Cardiac fibroblast (primary cell): ENCODE measurements at places on chromosomes 1 and 21.

GRCh38 chr1:203682473-203683383 lies 56.1 kb downstream of the ATP2B4 start:
- DNase-seq = no peak

GRCh38 chr1:42766741-42767509 lies at the start of the genes C1orf50 and P3H1:
Gene C1orf50, plus strand, starts transcription at chr1:42767249. Its CDS starts 63 bp downstream, at chr1:42767312.
Gene P3H1, minus strand, starts transcription at chr1:42767028. Its CDS starts 57 bp downstream, at chr1:42766971.
- peak; percentile 99 for DNase-seq

- DNase-seq = no peak
Measured at GRCh38 chr1:236065509-236066005, 667 bp upstream of the NID1 start.

DNA sequence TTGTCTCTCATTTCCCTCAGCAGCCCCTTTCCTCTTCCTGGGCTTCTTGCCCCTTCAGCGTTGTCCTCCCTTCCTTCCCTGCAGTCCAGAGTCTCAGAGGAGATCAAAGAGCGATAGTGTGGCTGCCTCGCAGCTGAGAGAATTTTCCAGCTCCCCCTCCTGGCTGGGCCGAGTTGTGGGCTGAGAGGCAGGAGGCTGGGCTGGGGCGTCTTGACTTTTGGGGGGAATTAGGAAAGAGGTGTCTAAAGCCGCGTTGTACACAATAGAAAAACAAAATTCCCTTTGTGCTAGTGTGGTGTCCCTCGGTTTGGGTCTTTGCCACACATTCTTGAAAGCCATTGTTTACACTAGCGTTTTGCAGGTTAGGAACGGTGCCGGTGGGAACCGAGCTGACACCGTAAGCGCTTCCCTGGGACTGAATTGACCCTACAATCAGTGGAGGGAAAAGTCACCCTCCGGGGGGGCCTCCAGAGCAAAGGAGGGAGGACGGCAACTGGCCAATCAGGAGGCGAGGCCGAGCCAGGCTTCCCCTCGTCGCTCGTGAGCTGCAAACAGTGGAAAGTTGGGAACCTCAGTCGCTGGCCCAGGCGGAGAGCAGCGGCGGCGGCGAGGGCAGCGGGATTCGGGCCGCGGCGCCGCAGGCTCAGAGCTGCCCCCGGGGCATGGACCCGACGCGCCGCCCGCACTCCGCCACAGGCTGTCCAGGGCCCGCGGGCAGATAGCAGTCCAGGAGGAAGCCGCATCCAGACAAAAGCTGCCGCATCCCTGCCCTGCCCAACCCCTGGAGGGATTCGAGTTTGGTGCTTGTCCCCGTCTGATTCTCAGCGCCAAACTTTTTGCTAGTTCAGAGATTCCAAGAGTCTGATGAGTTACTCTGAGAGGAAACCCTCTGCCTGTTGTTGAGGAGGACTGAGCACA lies at the start of gene HMCN1:
HMCN1 (plus strand) TSS at position 574 of the 918 bp plus-strand sequence. CDS start 389 bp downstream, outside the sequence.
- DNase-seq = peak; percentile 82

GRCh38 chr1:116164150-116164549 lies 53.0 kb downstream of the MAB21L3 start:
- peak; percentile 19 for DNase-seq

- no peak for DNase-seq
Measured at GRCh38 chr1:216535751-216536150, 112.5 kb upstream of the USH2A start.

GRCh38 chr1:233908092-233908491 lies 3.6 kb downstream of the SLC35F3 start:
- no peak for DNase-seq

- DNase-seq = peak; percentile 38
Measured at GRCh38 chr1:61120246-61120840, 38.0 kb downstream of the NFIA start.

DNA sequence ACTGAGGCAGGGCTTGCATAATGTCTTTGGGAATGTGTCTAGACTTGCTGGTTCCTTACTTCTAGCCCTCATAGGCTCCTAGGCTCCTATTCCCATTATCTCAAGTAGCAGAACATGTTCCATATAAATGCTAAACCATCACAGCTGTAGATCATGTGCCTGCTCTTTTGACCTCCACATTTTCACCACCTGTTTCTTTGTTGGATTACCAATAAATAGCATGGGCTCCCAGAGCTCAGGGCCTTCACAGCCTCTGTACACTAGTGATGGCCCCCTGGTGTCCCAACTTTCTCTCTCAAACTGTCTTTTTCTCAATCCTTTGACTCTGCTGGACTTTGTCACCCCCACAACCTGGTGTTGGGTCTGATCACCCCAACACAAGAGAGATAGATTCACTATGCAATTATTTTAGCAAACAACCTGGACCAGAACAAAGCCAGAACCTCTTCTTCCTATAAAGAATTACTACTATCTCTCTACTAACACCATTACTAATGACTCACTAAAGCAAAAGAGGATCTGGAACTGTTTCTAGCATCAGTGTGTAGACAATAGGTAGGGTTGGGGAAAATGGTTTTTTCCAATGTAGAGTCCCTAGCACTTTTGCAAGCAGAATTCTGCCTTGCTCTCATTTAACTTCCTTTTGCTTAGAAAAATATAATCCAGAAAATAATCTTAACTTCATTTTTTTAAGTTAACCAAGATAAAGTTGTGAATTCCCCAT lies 51.7 kb downstream of the WLS start:
- DNase-seq = no peak

- no peak for DNase-seq
Measured at GRCh38 chr1:199734186-199734585, 293.3 kb upstream of the NR5A2 start.

DNA sequence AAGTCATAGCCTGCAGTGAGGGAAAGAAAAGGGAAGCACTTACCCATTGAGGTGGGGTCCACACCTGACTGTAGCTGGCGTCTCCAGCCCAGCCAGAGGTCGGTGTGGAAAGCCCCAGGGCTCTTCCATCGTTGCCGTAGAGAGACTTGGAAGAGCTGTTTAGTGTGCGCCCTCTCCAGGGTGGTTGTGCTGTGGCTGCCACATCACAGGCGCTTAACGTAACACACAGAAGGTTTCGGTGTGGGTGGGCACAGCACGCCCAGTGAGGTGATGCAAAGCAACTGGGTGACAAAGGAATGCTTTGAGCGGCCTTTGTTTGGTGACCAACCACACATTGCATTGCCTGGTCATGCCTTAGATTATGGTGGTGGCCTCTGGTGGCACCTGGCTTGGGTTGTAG lies 36.8 kb upstream of the KIF1B start:
- no peak for DNase-seq

DNA sequence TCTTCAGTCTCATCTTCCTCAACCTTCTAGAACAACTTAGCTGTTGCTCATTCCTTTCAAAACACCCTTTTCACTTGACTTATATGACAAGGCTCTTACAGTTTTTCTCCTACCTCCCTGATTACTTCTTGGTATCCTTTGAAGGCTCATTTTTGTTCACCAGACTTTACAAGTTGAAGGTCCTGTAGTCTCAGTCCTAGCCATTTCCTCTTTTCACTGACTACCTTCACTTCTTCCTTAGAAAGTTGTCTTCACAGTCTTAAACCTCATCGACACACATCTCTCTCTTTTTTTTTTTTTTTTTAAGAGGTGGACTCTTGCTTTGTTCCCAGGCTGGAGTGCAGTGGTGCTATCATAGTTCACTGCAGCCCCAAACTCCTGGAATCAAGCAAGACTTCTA lies 6.6 kb upstream of the TP53BP2 start:
- DNase-seq = no peak

- no peak for DNase-seq
Measured at GRCh38 chr1:5161372-5161771, 507.0 kb downstream of the AJAP1 start.

- DNase-seq = peak; percentile 77
Measured at GRCh38 chr1:202105571-202106339, 17.0 kb upstream of the GPR37L1 start.

GRCh38 chr1:176693697-176694329 lies 230.8 kb downstream of the PAPPA2 start:
- DNase-seq = peak; percentile 7

- peak; percentile 68 for DNase-seq
Measured at GRCh38 chr1:30782361-30783255, 25.0 kb upstream of the LAPTM5 start.

DNA sequence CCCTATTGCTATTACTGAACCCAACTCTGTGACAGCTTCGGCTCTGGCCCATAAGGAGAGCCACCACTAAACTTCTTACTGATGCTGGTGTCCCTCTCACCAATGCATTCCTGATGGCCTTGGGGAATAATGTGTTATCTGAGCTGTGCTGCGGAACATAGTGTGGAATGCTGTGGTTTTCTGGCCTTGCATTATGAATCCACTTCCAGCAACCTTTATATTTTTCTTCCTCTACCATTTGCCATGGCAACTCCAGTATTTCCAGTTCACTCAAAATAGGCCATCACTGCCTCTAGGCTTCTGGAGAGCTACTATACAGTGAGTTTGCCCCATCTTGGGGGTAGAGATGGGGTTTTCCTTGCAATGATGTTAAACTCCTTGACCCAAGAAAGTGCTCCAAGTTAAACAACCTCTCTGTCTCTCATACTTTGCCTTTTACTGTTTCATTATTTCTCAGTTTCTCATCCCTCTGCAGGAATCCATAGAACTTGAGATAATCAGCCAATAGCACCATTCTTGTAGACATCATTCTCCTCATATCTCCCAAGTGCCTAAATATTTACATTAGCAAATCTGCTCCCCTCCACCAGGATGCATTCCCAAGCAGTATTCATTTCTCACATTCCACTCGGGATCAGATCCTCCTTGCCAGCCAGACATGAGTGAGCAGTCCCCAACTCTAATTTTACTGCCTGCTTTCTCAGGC lies 11.1 kb upstream of the RAVER2 start:
- DNase-seq = peak; percentile 51

DNA sequence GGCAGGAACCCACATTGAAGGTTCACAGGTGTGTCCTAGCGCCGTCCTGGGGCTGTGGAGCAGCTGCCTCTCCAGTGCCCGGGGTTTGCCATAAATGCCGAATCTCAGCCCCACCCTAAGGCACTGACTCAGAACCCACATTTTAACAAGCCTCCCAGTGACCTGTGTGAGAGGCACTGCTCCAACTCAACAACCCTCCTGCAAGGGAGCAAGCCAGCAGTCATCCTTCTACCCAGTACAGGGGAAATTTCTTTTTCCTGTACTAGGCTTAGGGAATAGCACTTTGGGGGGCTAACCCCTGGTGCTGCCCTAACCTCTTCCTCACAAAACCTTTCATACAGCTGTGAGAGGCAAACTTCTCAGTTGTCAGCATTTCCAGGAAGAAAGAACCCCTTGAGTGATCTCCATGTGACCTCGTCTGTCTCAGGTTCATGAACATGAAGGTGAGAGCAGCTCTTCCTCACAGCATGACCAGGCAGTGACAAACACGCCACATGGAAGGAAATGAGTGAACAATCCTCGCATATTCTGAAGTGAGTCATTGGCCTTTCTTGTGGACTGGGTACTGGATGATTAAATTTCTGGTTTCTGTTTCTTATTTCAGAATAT lies 11.4 kb upstream of the BCAR3 start:
- peak; percentile 92 for DNase-seq

DNA sequence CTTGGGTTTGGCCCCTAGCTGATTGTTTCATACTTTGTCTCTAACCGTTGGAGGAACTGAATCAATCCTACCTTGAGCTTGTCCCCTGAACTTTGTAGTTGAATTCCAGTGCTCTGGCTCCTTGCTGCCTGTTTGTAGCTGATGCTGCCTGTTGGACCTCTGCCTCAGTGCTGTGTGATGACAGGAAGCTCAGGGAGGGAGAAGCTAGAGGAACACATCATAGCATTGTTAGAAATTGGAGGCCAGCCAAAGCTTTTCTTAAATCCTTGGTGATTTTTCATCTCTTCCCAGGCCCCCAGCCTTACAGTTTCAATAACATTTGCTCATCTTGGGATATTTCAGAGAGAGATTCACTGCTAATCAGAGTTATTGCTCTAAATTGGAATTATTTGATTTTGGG lies 34.0 kb downstream of the MACF1 start:
- peak; percentile 94 for DNase-seq

- no peak for DNase-seq
Measured at GRCh38 chr1:1290238-1290731, 10.0 kb downstream of the SCNN1D start.

- no peak for DNase-seq
Measured at GRCh38 chr1:1677718-1678580, 14.6 kb downstream of the SLC35E2B start.

- DNase-seq = no peak
Measured at GRCh38 chr1:45016767-45017166, 4.7 kb downstream of the UROD start.

- DNase-seq = no peak
Measured at GRCh38 chr1:184929711-184930202, 44.6 kb downstream of the NIBAN1 start.

DNA sequence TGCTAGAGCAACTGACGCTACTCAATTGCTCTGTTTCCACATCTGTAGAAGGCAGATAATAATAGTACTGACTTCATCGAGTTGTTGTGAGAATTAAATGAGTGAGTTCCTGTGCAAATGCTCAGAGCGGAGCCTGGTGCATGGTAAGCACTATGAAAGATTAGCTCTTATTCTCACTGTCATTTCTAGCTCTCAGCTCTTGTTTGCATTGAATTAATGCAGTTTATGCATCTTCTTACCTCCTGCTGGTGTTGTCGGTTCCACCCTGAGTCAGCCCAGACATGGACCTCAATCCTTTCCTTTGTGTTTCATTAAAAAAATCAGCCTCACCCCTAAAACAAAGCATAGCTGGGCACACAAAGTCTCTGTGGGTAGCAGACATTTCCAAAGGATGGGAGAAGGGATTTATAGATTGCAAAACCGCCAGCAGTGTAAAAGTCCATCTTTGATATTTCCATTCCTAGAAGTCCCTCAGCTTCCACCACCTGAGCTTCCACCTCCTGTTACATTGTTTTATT lies 254.4 kb upstream of the CSF3R start:
- DNase-seq = no peak

GRCh38 chr1:204733869-204734596 lies 48.5 kb upstream of the LRRN2 start:
- DNase-seq = no peak

DNA sequence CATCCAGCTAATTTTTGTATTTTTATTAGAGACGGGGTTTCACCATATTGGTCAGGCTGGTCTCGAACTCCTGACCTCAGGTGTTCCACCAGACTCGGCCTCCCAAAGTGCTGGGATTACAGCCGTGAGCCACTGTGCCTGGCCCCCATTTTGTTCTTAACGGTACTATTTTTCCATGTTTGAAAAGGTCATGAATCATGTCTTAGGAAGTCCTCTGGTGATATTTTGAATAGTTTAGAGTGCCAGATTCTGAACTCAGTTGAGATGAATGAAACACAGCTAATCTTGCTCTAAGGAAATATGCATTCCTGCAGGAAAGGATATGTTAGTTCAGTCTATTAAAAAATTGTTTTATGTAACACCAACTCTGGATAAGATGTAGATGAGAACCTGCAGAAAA lies 62.6 kb upstream of the ATP2B4 start:
- DNase-seq = peak; percentile 69

DNA sequence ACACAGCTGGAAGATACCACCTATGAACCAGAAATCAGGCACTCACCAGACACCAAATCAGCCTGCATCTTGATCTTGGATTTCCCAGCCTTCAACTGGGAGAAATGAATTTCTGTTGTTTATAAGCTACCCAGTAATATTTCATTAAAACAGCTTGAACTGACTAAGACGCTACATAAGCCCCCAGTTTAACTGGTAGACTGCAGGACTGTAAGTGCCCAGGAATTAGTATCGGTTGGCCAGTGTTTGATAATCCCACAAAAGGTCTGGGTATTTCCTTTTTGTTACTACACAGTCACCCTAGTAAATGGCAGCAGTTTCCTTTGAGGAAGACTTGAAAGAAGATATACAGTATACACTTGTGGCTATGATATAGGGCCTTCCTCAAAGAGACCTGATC lies 7.3 kb upstream of the SLC35D1 start:
- DNase-seq = no peak
